H9 (cell line): ENCODE measurements at places on chromosomes 2 and 18. TPM values are rescaled to one million over a fixed set of nuclear protein-coding genes. Genes with fewer than 3 reads are reported as not detected.

GRCh38 chr18:23291456-23292205 is 156.3 kb downstream of the CABLES1 start:
- peaks cover 5% of the 10 kb centered on the region; the same call in 1 of the 2 replicates for H3K36me3 ChIP-seq
- H3K4me1 ChIP-seq = no peaks in the 10 kb centered on the region; the same call in 1 of the 2 replicates
- no peak overlapping the region for H3K4me3 ChIP-seq
- H3K27ac ChIP-seq = no peak overlapping the region
- DNase-seq = no peak
- H3K27me3 ChIP-seq = no peaks in the 10 kb centered on the region

- H3K27ac ChIP-seq = no peak overlapping the region
- no peaks in the 10 kb centered on the region for H3K27me3 ChIP-seq
- no peak for DNase-seq
- H3K4me1 ChIP-seq = peaks cover 4% of the 10 kb centered on the region; the same call in 1 of the 2 replicates
- peaks cover 6% of the 10 kb centered on the region for H3K36me3 ChIP-seq
- no peak overlapping the region for H3K4me3 ChIP-seq
Observed at GRCh38 chr2:121688820-121689219, 39.6 kb upstream of the CLASP1 start.

- H3K27me3 ChIP-seq = peaks cover 7% of the 10 kb centered on the region; the same call in 1 of the 2 replicates
- no peak for DNase-seq
- H3K27ac ChIP-seq = no peak overlapping the region
Observed at GRCh38 chr2:73987109-73987947, 2.6 kb downstream of the TET3 start.

DNA sequence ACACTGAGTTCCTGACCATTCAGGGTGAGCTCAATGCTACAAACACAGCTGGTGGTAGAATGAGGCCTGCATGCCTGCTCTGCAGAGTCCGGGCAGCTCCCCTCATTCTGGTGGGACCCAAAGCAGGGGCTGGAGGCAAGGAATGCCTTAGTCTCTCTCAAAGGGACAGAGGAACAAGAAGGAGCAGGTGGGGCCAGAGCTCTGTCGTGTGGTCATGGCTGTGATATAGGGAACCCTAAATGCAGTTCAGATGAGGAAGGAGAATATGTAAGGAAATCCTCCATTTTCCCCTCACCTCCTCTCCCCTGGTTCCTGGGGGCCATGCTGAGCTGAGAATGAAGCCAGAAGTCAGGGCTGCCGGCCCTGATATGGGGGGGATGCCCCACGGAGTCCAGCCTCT is 334.3 kb downstream of the CYP26B1 start:
- H3K4me3 ChIP-seq = no peak overlapping the region
- no peaks in the 10 kb centered on the region for H3K36me3 ChIP-seq
- H3K27ac ChIP-seq = no peak overlapping the region
- DNase-seq = no peak
- no peaks in the 10 kb centered on the region for H3K4me1 ChIP-seq

- DNase-seq = no peak
- no peaks in the 10 kb centered on the region for H3K27me3 ChIP-seq
- no peak overlapping the region for H3K4me3 ChIP-seq
- H3K36me3 ChIP-seq = 0 out of 2 replicates have a peak, but pooled peaks cover 1% of the 10 kb centered on the region
Observed at GRCh38 chr2:66595556-66595955, 160.6 kb downstream of the MEIS1 start.

GRCh38 chr2:75560768-75561565 is at the start of gene EVA1A:
EVA1A (minus strand) TSS chr2:75560939; CDS start chr2:75518140, 42,799 bp downstream.
- no peaks in the 10 kb centered on the region; the same call in 2 of the 3 replicates for H3K36me3 ChIP-seq
- no peaks in the 10 kb centered on the region; the same call in none of the 2 replicates for H3K4me1 ChIP-seq
- no peaks in the 10 kb centered on the region; the same call in 1 of the 2 replicates for H3K27me3 ChIP-seq
- H3K27ac ChIP-seq = no peak within 1 kb of the TSS
- peak within 1 kb of the TSS; percentile 97 for H3K4me3 ChIP-seq

DNA sequence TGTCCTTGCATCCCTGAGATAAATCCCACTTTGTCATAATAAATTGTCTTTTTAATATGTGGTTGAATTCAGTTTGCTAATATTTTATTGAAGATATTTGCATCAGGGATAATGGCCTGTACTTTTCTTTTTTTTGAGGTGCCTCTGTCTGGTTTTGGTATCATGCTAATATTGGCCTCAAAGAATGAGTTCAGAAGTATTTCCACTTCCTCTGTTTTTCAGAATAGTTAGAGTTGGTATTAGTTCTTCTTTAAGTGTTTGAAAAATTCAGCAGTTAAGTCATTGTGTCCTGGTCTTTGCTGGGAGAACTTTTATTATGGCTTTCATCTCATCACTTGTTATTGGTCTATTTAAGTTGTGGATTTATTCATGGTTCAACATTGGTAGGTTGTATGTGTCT is 464.1 kb upstream of the CRIM1 start:
- H3K27me3 ChIP-seq = no peaks in the 10 kb centered on the region
- H3K27ac ChIP-seq = no peak overlapping the region
- H3K36me3 ChIP-seq = no peaks in the 10 kb centered on the region

DNA sequence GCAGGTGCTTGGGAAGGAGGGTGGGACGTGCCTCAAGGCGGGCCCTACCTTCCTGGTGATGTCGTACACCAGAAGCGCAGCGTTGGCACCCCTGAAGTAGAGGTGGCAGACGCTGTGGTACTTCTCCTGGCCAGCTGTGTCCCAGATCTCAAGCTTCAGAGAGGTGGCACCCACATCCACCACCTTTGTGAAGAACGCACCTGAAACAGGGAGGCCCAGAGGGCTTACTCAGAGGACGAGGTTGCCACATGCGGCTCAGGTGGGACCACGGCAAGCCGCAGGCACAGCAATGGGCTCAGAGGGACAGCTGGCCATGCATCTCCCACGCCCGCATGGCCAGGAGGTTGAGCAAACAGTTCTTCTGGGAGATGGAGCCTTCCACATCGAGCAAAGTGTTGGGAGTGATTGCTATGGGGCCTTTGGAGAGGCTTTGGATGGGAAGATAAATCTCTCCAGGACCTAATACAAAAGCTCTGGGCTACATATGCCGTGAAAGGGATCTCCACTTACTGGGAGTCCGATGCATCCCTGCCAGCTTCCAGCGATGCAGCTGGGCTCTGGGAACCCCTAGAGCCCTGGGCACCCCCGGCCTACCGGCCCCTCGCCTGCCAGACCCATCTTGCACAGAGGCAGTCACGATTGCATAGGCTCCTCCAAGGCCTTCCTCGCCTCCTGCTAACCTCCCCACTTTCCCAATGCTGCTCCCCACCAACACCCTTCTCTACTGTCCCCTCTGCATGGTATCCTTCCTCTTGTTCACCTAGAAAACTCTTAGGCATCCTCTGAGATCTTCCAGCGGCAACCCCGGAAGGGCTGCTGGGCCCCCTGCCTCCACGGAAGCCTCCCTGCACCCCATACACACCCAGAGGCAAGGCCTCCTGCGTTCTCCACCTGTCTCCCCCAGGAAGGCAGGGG is 11.8 kb downstream of the PRLH start:
- no peak overlapping the region for H3K4me3 ChIP-seq
- H3K36me3 ChIP-seq = peaks cover 35% of the 10 kb centered on the region
- no peaks in the 10 kb centered on the region for H3K27me3 ChIP-seq
- H3K4me1 ChIP-seq = no peaks in the 10 kb centered on the region; the same call in 1 of the 2 replicates

DNA sequence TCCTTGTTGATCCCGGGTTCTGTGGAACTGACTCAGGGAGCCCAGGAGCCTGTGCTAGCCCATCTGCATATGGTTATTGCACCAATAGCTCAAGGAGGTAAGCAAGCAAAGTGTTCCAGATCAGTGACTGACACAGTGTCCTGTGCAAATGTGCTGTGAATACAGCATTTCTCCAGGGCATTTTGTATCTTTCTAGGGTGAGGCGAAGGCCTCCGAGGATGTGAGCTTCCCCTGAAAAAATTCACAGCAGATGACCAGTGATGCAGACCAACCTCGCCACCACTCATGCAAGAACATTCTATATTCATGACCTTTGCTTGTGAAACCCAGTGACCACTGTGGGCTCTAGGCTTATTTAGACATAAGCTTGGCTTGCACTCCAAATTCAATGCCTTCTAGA is 15.2 kb upstream of the NT5DC4 start:
- DNase-seq = no peak
- no peaks in the 10 kb centered on the region for H3K4me1 ChIP-seq
- H3K27ac ChIP-seq = no peak overlapping the region
- no peak overlapping the region for H3K4me3 ChIP-seq
- no peaks in the 10 kb centered on the region for H3K36me3 ChIP-seq

- no peak overlapping the region for H3K4me3 ChIP-seq
- H3K27ac ChIP-seq = no peak overlapping the region
- no peak for DNase-seq
- H3K27me3 ChIP-seq = no peaks in the 10 kb centered on the region
Observed at GRCh38 chr2:169107645-169108044, 38.3 kb downstream of the DHRS9 start.

GRCh38 chr2:173193925-173194324 is 118.3 kb downstream of the MAP3K20 start:
- no peaks in the 10 kb centered on the region for H3K27me3 ChIP-seq
- H3K36me3 ChIP-seq = no peaks in the 10 kb centered on the region
- no peak overlapping the region for H3K27ac ChIP-seq

GRCh38 chr2:219551441-219552381 is 7.9 kb downstream of the TMEM198 start:
- DNase-seq = peak; percentile 94
- peaks cover 46% of the 10 kb centered on the region for H3K36me3 ChIP-seq
- peaks cover 3% of the 10 kb centered on the region; the same call in 1 of the 2 replicates for H3K4me1 ChIP-seq
- peaks cover 4% of the 10 kb centered on the region; the same call in 1 of the 2 replicates for H3K27me3 ChIP-seq
- peak overlapping the region; percentile 81 for H3K4me3 ChIP-seq
- H3K27ac ChIP-seq = no peak overlapping the region

GRCh38 chr2:159855557-159856061 is 57.6 kb upstream of the CD302 start:
- H3K27ac ChIP-seq = no peak overlapping the region
- no peaks in the 10 kb centered on the region for H3K4me1 ChIP-seq
- no peaks in the 10 kb centered on the region for H3K27me3 ChIP-seq

- peak; percentile 68 for DNase-seq
- H3K4me3 ChIP-seq = no peak overlapping the region
- no peak overlapping the region for H3K27ac ChIP-seq
- H3K36me3 ChIP-seq = no peaks in the 10 kb centered on the region
Observed at GRCh38 chr2:205903549-205904129, 182.3 kb downstream of the INO80D start.

- H3K27ac ChIP-seq = peak overlapping the region; percentile 81
- no peaks in the 10 kb centered on the region for H3K27me3 ChIP-seq
- H3K4me3 ChIP-seq = peak overlapping the region; percentile 97
- no peaks in the 10 kb centered on the region for H3K4me1 ChIP-seq
- peaks cover 8% of the 10 kb centered on the region; the same call in 2 of the 3 replicates for H3K36me3 ChIP-seq
- peak; percentile 72 for DNase-seq
Observed at GRCh38 chr18:21599585-21600525, 649 bp downstream of the ESCO1 start.

- DNase-seq = no peak
- no peak overlapping the region for H3K4me3 ChIP-seq
- no peaks in the 10 kb centered on the region for H3K27me3 ChIP-seq
- peaks cover 10% of the 10 kb centered on the region for H3K36me3 ChIP-seq
Observed at GRCh38 chr2:69241664-69242514, 145.1 kb downstream of the GFPT1 start.

- no peak overlapping the region for H3K4me3 ChIP-seq
- no peak for DNase-seq
Observed at GRCh38 chr2:604854-605524, 72.2 kb downstream of the TMEM18 start.

GRCh38 chr2:28134262-28134812 is 243.8 kb downstream of the BABAM2 start:
- H3K4me1 ChIP-seq = no peaks in the 10 kb centered on the region
- H3K4me3 ChIP-seq = no peak overlapping the region
- peaks cover 5% of the 10 kb centered on the region for H3K36me3 ChIP-seq
- no peaks in the 10 kb centered on the region for H3K27me3 ChIP-seq

The TGFA gene
- 2.5 and 3.3 TPM in 2 replicates for total RNA-seq

The BCL11A gene
- 91.4 and 92.7 TPM in 2 replicates for total RNA-seq

The PREB gene
- total RNA-seq = 43.6 and 45.6 TPM in 2 replicates

The FKBP1B gene
- 59.7 and 61.6 TPM in 2 replicates for total RNA-seq

The SERPINB12 gene
- not detected in 2 replicates for total RNA-seq

The PROKR1 gene
- total RNA-seq = 1.5 TPM in 2 replicates

The IGFBP2 gene
- 363 and 366 TPM in 2 replicates for total RNA-seq

The GKN2 gene
- total RNA-seq = not detected in 2 replicates
